ENCODE measurements at places on chromosomes 1 and 21.

GRCh38 chr1:88063605-88064004 is 620.5 kb upstream of the PKN2 start:
- DNase-seq = no peak

DNA sequence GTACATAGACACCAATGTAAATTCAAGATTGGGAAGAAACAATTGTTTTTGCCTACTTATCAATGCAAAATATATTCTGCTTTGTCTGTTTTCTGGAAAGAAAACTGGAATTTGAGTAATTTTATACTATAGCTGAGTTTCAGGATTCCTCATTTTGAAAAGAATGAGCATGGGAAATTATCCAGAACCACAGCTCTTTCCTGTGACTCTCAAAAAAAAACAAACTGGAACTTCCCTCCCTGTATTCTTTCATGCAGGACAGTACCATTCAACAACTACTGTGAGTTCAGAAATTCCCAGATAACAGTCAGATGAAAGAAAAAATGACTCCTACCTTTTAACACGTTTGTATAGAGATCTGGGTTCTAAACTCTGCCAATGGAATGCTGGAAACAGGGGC is 372.4 kb downstream of the TGFB2 start:
- no peak for DNase-seq

GRCh38 chr1:64234714-64235113 is 31.3 kb downstream of the UBE2U start:
- no peak for DNase-seq

DNA sequence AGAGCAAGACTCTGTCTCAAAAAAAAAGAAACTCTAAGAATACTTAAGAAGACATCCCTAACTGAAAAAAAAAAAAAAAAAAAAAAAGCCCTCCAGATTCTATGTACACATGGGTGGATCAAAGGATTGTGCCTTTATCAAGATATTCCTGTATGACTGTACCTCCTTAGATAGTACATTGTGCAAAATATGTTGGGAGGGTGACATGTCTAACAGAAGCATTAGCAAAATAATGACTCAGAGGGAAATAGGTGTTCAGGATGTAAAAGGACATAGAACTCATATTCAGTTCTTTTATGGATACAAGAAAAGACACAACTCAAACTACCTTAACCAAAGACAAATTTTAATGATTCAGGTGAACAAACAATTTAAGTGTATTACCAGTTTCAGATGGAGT is 269.8 kb upstream of the KAZN start:
- no peak for DNase-seq

GRCh38 chr1:183467687-183468086 is 4.6 kb upstream of the SMG7 start:
- no peak for DNase-seq

DNA sequence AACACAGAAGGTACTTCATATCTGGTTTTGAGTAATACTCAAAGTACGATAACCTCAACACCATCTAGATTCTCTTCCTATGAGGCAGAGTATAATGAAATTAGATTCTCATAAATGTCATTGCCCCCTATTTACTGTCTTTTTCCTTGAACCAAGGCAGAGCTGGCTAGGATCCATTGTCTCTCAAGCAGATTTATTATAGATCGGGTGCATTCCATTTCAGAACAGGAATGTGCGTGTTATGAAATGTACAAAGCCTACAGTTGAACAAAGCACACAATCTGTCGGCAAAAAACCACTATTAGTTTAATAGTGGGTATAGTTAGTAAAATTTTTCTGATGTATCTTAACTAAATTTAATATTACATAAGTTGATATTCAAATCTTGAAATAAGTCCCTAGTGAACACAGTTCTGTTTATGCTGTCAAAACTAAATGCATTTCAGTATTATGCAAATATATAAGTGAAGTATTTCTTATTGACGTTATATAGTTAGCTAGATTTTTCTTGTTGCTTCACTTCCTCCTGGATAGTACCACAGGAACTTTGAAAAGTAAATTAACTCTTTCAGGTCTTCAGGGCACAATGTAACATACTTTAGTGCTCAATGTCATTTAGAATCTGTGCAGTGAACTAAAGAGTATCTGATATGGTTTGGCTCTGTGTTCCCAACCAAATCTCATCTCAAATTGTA is 92.1 kb downstream of the DDAH1 start:
- DNase-seq = no peak

DNA sequence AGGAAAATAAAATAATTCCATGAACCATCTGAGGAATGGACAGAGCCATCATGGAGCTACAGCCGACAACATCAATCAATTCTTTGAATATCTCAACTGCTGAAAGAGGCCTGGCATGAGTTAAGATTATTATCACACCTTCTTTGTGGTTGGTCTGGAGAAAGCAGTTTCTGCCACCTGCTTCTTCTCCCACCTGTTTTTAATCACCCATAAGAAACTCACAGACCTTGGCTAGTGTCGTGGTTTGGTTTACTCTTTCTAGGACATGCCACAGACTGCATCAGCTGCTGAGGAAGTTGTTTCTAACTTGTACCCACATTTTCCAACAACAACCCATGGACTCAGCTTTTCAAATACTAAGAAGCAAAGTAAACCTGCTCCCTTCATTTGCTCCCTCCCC is 65.6 kb downstream of the NTPCR start:
- no peak for DNase-seq

DNA sequence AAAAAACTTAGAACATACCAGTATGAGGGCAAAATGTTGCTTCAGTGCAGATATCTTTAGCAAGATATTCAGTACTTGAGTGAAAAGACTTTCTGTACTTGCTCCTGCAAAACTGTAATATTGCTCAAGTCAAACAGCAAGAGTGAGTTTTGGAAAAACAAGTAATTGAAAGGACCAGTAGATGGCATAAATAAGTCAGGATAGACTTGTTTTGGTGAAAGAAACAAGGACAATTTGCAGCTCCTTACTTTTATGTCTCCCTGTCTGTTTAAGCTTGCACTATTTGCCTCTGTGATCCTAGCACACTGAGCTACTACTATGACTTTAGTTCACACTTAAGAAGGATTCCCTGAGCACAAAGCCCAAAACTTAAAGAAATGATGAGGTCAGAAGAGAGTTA is 39.1 kb downstream of the IFI44 start:
- peak; percentile 9 for DNase-seq

GRCh38 chr1:4273243-4273642 is 373.2 kb upstream of the C1orf174 start:
- DNase-seq = no peak

GRCh38 chr1:204094856-204095634 is 22.1 kb downstream of the SOX13 start:
- DNase-seq = no peak

- DNase-seq = no peak
Measured at GRCh38 chr1:64038965-64039364, 164.5 kb upstream of the UBE2U start.

DNA sequence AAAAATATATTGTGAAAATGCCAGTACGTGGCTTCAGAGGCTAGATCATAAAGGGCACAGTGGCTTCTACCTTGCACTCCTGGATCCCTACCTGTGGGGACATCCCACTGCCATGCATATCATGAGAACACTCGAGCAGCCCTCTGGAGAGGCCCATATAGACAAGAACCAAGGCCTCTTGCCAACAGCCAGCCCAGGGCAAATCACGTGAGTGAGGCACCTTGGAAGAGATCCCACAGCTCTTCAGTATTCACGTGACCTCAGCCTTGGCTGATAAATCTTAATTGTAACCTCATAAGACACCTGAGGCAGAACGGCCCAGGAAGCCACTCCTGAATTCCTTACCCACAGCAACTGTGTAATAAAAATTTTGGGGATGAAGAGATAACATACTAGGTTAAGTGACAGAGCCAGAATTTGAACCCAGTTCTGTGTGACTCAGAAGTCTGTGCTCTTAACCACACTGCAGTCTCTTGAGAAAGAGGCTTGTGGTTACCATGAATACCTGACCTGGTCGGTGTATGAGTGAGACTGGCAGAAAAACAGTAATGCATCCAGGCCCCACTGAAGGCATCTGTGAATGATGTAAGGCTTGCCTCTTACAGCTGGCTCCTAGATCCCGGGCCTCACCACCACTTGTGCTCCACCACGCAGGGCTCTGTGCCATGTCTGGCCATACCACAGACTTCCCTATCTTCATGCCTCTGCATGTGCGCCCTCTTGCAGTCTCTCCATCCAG is 6.9 kb upstream of the A3GALT2 start:
- peak; percentile 90 for DNase-seq

DNA sequence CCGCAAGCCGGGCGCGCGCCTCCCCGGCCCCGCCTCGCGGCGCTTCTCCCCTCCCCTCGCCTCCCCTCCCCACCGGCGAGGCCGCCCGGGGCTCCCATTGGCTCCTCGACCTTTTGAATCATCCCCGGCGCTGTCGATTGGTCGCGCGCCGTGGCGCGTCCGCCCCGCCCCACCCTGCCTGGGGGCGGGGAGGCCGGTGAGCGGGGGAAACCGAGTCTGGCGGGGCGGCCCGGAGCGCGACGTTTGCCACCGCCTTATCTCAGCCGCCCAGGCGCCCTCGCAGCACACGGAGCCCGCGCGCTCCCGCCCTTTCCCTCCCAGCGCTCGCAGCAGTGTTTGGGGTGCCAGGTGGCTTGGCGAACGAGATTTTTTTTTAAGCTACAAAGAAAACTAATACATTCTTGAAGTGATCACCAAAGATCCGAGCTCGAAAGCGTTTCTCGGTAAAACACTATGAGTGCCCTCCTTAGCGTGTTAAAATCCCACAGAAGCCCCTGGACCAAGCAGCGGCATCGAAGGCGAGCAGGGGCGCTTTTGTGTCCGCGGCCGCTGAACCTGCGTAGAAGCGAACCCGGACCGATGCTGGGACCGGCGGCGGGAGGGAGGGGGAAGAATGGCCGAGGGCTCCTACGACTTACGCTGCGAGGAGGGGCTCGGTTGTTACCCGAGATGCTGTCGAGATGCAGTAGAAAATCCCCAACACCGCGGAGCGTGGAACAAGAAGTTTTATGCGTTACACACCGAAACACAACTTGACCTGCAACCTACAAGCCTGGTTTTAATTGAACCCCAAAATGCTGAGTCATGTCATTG is 436 bp upstream of the LBR start:
- peak; percentile 98 for DNase-seq

DNA sequence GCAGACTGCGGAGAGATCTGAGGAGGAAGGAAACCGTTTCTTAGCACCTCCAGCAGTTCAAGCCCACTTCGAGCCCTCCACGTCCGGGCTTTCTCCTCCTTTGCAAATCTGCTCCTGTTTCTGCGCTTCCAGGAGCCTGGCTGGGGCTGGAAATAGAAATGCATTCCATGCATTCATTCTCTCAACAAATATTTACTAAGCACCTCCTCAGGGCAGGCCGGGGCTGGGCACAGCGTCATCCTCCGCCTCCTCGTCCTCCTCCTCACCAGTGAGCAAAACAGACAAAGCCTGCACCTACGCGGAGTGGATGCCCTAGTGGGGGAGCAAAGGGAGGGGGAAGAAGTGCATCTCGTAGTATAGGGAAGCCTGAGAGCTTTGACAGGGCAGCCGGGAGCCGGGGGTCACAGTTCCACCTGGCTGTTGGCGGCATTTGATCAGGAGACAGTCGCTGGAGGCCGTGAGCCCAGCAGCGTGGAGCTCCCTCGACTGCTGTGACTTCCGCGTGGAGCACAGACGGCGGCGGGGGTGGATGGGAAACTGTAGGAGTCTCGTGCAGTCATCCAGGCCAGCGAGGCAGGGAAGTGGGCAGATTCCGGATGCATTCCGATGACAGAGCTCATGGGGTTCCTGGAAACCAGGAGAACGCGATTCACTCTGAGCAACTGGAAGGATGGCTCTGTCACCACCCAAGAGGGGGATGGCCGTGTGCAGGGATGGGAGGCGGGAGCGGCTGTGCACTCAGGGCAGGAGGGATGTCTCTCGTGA is 93.5 kb downstream of the SIK1 start:
- DNase-seq = peak; percentile 88

GRCh38 chr1:202306535-202307345 is 35.0 kb downstream of the UBE2T start:
- DNase-seq = no peak

DNA sequence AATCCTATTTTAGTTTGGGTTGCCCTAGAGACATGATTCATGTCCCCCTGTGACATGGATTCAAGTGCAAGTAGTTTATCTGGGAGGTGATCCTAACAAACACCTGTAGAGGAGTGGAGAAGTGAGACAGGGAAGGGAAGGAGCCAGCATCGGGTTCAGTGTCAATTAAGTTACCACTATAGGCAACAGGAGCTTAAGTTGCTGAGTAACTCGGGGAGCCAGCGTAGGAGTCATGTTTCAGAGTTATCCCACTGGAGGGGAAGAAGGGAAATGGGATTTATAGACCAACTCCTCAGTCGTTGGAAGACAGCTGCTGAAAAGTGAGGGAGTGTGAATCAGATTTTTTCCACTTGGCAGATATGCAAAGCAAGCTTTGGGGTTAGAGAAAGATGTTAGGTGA is 54.9 kb downstream of the SLC30A7 start:
- peak; percentile 7 for DNase-seq

DNA sequence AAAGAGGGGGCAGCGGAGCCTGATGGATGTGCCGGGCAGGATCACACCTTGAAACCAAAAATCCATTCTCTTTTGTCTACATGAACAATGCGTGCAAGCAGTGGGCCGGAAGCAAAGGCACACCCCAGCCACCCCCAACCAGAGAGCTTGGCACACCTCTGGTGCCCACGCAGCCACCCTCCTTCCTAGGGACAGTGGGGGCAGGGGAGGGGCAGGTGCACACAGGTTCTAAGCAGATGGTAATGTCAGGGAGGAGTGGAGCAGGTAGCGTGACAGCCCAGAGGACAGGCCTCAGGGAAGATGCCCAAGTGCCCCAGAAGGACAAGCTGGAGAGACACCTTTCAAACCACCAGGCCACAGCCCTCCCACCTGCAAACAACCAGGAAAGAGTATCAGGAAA is 36.5 kb downstream of the SYF2 start:
- DNase-seq = no peak

DNA sequence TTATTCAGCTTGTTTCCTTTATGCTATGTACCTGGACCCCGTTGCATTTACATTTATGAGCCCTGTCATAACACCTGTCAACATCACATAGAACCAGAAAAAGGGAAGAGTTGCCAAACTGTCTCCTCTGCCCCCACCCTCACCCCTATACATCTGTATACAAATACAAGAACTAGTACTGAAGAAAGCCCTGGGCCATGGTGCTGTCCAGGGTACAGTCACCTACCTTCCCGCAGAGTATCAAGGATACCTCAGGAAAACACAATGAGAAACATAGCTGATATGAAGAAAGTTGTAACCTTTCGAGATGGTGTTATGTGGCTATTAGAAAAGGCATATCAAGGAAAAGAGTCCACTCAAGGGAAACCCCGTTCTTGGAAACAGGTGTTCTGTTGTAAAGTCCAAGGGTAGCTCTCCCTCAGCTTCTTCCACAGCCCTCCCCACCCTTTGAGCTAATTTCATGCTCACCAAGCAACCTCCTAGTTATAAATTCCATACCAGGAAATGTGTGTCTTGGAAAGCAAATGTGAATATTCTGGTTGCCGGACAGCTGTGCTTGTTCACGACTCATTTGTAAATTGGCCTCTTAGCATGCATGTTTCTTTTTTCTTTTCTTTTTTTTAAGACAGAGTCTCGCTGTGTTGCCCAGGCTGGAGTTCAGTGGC is 16.7 kb upstream of the AVPR1B start:
- DNase-seq = no peak

- DNase-seq = no peak
Measured at GRCh38 chr1:78222225-78222959, 176.6 kb downstream of the GIPC2 start.

Measured in AG08396 (cell line).